ENCODE measurements at places on chromosomes 13 and 19.

DNA sequence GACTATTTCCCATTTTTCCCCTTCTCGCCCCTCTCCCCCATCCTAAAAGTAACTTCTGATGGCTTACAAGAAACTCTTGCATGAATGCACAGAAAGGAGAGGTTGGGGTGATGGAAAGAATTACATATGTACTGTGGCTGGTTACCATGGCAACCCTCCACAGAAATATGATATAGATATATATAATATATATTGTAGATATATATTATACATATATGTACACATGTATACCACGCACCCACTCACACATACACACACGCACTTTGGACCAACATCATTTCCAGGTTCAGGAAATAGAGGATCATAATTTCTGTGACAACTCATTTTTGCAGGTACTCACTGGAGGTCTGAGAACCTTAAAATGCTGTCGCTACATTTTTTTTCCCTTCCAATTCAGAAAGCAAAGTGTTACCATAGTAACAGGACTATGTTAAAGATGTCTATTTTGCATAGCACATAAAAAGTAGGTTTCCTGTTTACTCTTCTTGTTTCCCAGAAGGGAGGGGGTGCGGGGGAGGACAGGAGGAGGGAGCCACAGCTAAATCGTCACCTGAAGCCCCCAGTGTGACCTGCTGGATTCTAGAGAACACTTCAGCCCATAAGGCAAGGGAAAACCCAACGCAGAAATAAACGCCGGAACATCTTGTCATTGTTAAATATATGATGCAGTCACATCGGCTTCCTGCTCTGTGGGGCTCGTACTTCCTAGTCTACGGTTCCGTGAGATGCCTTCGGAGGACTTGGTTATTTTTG lies 44.7 kb downstream of the EFNB2 start:
- DNase-seq: no peak

GRCh38 chr13:24040835-24041234 lies 119.7 kb upstream of the SPATA13 start:
- DNase-seq: no peak

GRCh38 chr19:46825731-46826055 lies 25.0 kb downstream of the AP2S1 start:
- DNase-seq: no peak

DNA sequence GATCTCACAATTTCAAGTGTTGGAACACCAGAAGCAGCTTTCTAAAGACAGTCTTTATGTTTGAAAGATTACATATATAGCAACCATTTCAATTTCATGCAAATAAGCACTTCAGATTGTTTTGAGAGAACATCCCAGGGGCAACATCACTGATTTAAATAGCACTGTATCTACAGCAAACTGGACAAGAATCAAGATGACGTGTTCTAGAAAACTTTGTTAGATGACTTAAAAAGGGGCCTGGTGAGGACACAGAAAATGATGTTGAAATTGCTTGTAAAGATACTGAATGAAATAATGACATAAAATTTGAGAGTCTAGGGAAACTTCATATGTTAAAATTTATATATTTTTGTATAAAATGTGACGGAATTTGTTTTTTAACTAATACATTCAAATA lies 277.1 kb downstream of the KLF12 start:
- no peak for DNase-seq

- DNase-seq: no peak
Observed at GRCh38 chr19:13078381-13078780, 24.3 kb downstream of the LYL1 start.

DNA sequence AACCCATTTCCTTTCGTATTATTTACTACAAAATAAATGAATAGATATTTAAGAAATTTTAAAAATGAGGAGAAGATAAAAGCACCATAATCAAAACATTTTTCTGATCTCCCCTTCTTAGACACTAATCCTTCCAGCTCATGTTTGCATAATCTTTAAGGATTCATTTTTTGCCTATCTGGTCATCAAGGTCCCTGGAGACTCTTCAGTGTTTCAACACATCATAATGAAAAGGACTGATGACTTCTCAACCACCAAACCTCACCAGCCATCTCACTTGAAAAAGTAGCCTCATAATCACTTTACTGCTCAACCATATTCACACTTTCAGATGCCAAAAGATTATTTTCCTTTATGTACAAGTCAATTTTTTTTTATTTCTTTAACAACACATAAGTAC lies 80.1 kb downstream of the DCLK1 start:
- DNase-seq: no peak

DNA sequence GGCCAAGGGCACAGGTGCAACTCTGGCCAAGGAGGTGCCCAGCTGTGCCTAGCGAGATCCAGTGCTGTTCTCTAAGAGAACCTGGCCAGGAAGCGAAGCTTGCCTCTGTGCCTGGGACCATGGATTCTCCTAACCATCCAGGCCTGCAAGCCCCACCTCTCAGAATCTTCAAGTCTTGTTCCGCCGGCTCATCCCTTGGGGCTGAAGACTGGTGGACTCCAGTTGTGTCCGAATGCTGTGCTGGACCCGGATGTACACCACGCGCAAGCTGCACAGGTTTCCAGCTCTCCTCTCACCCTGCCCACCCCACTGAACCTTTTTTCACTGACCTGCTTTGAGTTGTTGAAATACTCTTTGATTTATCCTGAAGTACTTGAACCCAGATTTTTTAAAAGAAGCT lies 27.5 kb upstream of the MIR17HG start:
- no peak for DNase-seq

GRCh38 chr19:44863990-44864389 lies 17.9 kb downstream of the NECTIN2 start:
- DNase-seq: no peak

DNA sequence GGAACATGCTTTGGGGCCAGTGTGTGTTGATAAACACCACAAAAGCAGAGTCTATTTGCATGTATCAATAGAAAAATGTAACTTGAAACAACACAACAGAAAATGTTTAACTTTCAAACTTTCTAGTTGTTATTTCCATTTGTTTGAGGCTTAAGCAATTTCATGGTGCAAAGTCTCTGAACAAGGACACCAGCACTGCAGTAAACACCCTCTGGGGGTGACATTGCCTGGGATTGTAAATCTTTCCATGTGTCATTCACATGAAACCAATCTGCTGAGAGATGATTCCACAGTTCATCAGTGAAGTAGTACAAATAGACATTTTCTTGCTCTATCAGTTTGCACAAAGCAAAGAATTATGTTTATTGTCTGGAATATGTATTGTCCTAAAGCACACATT lies 124.5 kb downstream of the ITGBL1 start:
- DNase-seq: no peak

DNA sequence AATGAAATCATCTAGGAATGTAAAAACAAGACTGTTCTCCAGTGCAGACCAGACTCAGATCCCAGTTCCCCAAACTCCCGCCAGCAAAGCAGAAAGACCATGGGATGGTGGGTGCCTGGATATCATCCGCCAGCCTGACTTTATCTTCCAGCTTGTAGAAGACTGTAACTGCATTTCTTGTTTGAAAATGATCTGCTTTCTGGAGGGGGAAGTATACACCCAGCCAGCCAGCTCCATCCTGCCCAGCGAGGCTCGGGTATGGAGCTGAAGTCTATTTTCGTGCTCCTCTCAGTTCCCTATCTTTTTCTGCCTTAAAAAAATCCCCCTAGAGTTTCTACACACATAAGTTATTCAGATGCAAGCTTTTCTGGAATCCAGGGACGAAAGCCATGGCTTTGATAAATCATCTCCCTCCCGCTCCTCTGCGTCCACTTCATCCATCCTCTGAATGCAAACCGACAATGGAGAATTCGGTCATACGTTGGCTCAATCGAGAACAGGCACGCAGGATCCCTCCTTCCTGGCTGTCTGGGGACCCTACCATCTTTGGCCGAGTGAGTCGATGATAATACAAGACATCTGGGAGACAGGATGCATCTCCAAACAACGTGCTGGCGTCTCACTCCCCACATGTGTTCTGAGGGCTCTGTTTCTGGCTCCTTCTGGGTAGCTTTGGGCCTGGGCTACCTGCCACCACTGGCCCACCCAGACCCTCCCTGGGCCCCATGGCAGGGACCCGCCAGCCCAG lies 31.2 kb downstream of the CEBPG start:
- no peak for DNase-seq

GRCh38 chr13:24614306-24615080 lies 65.7 kb upstream of the ATP12A start:
- DNase-seq: no peak

DNA sequence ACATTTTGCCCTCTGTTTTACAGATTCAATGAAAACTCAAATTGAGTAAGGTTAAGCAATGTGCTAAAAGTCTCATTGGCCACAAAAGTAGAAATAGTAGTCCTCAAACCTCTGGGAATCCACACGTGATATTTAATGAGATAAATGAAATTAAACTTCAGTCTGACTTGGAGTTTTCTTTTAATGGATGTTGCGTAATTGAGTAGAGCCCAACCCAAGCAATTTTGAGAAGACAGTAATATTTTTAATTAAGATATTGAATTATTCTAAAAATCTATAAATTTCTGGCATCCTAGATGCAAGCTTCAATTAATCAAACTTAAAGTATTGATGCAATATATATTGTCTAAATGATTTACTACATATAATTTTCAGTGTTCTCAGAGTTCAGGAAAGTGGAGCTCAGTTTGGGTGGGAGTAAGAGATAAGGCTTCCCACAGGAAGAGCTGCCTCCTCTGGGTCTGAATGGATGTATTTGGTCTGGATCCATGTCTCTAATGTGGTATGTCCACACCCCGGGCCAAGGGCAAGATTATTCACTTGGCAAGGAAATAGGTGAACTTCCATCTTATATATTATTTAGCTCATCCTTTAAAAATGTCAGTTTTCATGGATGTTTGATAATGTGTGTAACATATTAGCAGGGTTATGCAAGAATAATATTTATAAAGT lies 6.9 kb downstream of the MBNL2 start:
- no peak for DNase-seq

DNA sequence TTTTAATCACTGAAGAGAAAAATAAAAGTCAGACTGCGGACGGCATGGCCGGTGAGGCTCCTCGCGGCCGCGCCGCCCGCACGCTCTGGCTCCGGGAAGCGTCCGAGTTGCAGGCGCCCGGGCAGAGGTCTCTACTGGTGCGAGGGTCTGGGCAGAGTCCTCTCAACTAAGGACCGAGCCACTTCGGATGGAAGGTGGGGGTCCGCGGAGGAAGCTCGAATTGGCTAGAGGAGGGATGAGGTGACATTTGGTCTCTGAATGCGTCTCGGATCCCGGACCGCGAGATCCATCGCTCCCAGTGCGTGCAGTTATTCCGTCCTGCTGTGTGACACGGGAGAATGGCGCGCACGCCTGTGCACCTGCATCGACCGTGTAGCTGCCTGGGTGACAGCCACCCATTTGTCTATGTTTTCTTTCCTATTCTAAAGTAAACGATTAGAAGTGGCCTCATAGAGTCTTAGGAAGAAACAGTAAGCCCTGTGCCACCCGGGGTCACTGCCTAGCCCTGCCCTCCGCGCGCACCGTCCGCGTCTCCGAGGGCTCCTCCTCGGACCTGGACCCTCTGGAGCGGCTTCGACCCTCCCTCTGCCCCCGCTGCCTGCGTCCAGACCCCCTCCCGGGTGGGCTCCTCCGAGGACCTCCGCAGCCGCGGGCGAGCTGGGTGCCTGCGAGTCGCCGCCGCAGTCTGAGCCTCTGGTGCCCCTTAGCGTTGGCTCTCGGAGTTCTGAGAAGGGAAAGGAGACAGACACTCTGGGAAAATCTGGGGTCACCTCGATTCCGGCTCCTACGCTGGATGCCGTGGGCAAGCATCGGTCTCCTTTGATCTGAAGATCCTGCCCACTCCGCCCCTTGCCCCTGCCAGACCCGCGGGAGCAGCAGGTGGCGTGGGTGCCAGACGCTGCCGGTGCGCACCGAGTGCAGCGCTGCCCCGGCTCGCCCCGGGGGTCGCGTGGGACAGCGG lies 347.4 kb downstream of the LIG4 start:
- peak; percentile 17 for DNase-seq

DNA sequence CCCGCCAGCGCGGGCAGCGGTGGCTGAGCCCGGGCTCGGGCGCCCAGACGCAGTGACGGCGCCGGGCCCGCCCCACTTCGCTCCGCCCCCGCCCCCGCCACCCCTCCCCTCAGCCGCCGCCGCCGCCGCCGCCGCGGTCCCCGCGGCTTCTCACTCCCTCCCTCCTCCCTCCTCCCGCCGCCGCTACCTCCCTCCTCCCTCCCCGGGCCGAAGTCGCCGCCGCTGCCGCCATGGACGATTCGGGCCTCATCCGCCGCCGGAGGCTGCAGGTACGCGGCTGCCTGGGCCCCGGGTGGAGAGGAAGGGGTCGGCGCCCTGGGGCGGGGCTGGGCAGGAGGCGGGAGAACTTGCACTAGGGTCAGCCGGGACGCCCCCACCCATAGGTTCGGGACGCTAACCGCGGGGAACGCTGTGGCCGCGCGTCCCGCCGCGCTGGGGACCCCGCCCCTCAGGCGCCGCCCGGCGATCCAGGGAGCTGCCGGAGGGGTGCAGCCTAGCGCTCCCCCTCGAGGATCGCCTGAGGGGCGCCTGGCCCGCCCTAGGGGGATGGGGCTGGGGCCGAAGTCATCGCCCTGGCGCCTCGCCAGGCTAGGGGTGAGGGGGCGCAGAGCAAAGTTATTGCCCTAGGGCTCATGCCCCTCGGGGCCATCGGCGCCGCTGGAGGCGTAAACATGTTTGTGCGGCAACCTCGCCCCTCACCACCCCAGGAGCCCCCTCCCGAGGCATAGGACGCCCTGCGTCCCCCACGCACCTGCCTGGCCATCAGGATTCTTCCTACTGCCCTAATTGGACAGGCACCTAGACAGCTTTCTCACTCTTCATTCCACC lies 427 bp downstream of the RTBDN start:
- no peak for DNase-seq

DNA sequence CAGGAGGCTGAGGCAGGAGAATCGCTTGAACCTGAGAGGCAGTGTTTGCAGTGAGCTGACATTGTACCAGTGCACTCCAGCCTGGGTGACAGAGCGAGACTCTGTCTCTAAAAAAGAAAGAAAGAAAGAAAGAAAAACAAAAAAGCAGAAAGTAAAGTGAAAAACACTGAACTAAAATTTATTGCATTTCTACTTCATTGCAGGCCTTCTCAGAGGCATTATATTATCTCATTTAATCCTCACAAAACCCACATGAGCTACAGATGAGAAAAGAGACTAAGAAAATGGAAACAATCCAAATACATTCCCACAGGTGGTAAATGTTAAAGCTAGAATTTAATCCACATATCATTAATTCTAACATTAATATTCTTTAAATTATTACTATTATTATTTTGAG lies 147.2 kb upstream of the FREM2 start:
- no peak for DNase-seq
